BJ (cell line): ENCODE measurements at places on chromosomes 12 and 14. TPM values are rescaled to one million over a fixed set of nuclear protein-coding genes. Genes with fewer than 3 reads are reported as not detected.

- peak; percentile 53 for DNase-seq
Measured at GRCh38 chr14:32457213-32457920, 128.3 kb downstream of the AKAP6 start.

DNA sequence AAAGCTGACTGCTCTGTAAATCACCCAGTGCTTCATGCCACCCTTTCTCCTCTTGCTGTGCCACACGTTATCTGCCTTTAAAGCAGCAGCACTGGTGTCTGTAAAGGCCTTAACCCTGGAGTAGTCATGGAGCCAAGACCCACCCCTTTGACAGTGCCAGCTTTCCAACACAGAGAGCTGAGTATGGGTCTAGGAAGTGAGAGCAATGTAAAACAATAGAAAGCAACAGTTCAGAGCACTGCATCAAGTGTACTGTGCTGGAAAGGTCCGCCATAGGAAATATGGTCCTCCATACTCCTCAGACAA, 139.5 kb downstream of the DAD1 start:
- no peak for DNase-seq

GRCh38 chr14:94961386-94962165, 191.7 kb upstream of the GSC start:
- DNase-seq = no peak

DNA sequence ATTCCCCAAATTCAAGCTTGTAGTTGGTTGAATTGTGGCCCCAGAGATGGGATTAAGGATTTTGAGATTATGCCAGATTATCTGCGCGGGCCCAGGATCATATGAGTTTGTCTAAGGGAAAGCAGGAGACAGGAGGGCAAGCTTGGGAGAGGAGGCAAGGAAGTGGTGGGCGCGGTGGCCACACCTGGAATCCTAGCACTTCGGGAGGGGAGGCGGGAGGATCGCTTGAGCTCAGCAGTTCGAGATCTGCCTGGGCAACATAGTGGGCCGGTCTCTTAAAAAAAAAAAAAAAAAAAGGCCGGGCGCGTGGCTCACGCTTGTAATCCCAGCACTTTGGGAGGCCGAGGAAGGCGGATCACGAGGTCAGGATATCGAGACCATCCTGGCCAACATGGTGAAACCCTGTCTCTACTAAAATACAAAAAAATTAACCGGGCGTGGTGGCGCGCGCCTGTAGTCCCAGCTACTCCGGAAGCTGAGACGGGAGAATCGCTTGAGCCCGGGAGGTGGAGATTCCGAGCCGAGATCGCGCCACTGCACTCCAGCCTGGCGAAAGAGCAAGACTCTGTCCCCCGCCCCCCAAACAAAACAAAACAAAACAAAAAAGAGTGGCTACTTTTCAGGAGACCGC, 881 bp upstream of the PUS1 start:
- DNase-seq = no peak

DNA sequence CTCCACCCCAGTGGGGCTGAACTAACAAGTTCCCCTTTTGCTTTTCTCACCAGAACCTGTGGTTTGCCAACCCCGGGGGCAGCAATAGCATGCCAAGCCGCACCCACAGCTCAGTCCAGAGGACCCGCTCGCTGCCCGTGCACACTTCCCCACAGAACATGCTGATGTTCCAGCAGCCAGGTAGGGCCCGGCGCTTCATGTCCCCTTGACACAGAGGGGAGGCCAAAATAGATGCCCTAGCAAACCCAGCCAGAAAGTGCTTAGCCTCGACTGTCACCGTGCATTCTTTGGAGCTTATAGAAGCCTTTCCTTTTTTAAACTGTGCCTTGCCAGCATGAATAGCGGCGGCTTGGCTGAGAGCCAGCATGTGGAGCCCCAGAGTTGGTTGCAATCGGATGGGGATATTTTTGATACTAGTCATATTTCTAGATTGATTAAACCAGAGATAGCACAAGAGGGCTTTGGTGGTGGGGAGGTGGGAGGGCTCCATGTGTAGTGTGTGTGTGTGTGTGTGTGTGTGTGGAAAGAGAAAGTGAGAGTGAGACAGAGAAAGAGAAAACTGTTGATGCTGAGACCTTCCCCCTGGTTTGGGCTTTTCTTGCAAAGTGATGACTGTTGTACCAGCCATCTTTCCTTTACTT, 126.1 kb downstream of the GCH1 start:
- no peak for DNase-seq

The CIT gene
- 12.8 and 14.5 TPM in 2 replicates for polyA plus RNA-seq

GRCh38 chr14:103380719-103381377, 4.4 kb upstream of the MARK3 start:
- DNase-seq = no peak

- DNase-seq = no peak
Measured at GRCh38 chr14:104298458-104298857, 160.1 kb downstream of the KIF26A start.

DNA sequence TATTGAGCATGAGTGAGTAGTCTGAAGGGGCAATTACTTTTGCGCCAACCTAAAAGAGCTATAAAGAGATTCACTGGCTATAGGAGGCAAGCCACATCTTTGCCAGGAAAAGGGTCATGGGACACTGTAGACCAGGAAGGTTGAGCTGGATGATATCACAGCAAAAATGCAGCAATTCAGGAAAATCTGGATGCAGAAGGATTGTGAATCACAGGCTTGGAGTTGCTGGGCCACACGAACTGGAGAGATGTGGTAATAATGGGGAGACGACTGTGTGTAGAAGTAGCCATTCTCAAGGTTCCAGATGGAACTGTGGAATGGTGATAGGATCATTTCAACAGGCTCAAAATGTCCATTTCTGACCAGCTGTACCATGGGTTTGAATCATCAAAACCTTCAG, 151.4 kb upstream of the DAAM1 start:
- DNase-seq = no peak

The RASAL1 gene
- not detected in 2 replicates for polyA plus RNA-seq

GRCh38 chr12:1277905-1278304, 286.9 kb downstream of the ERC1 start:
- no peak for DNase-seq

DNA sequence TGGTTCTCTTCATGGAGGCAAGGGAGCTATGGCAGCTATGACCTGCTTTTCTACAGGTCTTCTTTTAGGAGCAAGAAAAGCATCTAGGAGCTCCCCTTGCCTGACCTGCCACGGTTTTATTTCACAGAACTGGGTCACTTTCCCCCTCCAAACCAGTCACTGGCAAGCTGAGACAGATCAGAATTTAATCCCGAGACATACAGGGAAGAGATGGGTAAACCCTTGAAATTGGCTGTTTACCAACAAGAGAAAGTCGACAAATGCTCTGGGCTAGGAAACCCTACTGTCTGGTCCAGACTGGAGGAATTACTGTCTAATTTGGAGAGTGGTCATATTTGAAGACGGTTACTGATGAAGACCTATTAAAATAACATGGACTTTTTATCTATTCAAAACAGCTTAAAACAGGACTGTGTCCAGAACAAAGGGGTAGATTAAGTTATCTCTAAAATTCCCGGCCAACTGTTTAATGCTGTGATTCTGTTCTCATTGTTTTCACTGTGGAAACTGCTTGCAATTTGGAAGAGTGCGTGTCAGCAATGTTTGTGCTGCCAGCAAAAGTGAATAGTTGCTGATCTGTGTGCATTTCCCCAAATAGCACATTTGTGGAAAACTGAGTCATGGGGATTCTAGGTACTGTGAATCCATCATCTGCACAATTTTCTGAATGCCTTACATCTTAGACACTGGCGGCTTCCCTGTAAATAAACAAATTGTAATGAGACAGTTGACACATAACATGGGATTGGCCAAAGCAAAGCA, 73.4 kb upstream of the EEA1 start:
- peak; percentile 72 for DNase-seq

DNA sequence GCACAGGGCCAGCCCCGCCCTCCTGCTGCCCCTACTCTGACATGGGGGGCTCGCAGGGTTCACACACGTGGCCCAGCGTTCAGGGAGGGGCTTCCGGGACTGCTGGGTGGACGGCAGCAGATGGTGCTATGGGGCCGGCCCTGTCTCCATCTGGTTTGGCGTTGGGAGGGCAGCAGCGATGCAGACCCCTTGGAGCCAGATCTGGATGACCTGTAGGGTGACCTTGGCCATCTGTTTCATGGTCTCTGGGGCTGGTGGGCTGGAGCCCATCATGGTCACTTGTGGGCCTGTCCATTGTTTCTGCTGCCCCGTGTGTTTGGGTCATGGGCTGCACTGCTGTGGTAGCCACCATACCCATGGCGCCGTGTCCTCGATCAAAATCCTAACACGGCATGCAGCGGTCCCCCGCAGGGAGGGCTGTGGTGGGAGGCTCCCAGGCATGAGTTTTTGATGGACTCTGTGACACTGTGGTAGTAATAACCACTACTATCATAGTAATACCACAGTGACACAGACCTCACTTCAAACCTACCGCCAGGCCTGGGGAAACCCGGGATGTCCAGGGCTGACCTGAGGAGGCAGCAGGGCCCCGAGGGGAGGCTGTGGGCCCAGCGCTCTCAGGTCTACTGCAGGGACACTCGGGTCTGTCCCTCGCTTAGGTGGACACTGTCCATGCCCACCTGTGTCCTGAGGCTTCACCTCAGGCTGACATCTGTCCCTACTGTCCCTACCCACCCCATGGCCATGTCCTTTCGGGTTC, 359.4 kb downstream of the TMEM121 start:
- no peak for DNase-seq

DNA sequence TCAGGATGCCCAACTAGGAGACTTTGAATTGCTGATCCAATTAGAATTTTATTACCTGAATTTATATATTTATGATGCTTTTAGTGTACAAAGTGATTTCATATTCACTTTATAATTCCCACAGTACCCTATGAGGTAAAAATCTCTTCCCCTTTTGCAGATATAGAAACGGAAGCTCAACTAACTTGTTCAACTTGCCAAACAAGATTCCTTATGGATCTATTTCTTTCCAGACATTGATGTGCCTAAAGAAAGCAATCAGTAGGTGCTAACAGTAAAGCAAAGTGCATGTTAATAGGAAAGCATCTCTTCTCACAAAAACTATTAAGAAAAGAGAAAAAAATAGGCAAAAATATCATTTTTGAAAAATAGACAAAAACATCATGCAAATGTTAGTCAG, 65.9 kb upstream of the PPP1R12A start:
- no peak for DNase-seq

The PUS1 gene
- 15.7 and 21.2 TPM in 2 replicates for polyA plus RNA-seq

- DNase-seq = peak; percentile 95
Measured at GRCh38 chr14:92540472-92541048, 27.0 kb downstream of the RIN3 start.

- DNase-seq = peak; percentile 15
Measured at GRCh38 chr12:94618995-94619695, 31.2 kb downstream of the TMCC3 start.

GRCh38 chr12:131499160-131499863, 211.6 kb upstream of the SFSWAP start:
- no peak for DNase-seq

DNA sequence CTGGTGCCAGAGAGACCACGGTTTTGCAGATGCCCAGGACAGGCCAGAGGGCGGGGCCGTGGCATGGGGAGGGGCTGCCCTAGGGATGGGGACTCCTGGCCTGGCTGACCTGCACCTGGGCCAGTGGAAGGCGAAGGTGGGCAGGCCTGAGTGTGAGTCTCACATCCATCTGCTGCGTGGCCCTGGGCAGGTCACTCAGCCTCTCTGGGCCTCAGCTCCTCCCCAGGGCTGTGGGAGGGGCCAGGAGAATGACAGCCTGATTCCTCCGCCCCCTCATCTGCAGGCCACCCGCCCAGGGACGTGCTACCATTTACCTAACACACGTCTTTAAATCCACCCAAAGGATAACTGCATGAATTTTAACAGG, 90.9 kb downstream of the GALNT9 start:
- no peak for DNase-seq

DNA sequence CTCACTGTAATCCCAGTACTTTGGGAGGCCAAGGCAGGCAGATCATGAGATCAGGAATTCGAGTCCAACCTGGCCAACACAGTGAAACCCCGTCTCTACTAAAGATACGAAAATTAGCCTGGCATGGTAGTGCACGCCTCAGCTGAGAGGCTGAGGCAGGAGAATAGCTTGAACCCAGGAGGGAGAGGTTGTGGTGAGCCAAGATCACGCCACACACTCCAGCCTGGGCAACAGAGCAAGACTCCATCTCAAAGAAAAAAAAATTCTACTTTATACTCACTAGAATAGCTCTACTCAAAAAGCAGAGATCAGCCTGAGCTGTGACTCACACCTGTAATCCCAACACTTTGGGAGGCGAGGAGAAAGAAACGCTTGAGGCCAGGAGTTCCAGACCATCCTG, 17.1 kb downstream of the NUMB start:
- no peak for DNase-seq

The KLHL33 gene
- polyA plus RNA-seq = 0.12 and 0.22 TPM in 2 replicates

DNA sequence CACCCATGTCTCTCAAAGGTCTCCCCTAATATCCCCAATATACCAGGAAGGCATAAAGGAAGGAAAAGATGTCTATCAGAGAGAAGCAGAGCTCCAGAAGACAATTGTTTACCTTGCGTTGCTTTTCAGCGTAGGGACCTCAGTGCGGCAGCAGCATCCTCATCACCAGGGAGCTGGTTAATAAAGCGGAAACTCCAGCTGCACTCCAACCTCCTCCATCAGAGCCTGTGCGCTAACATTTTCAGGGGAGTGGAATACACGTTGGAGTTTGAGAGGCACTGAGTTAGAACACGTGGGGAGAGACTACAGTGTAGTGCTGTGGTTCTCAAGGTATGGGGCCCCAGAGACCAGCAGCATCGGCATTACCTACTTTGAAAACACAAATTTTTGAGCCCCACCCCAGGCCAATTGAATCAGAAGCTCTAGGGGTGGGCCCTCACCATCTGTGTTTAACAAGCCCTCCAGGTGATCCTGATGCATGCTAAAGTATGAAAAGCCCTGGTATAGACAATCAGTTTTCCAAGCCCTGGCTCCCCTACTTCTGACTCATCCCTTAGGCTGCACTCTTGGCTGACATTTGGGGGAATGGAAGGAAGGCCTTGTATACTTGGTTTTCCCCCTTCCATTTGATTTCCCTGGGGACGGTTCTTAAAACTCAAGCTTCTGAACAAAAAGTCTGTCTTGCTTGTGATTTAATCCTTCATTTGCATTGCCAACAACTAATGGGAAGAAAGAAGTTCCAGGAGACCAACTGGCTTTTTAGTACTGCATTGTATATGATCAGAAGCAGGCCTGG, 419.0 kb upstream of the CCDC196 start:
- DNase-seq = no peak

- DNase-seq = no peak
Measured at GRCh38 chr12:106106892-106107291, 31.9 kb downstream of the NUAK1 start.

GRCh38 chr14:75413013-75413412, 14.8 kb upstream of the JDP2 start:
- no peak for DNase-seq

GRCh38 chr14:50060871-50061663, 55.3 kb downstream of the VCPKMT start:
- DNase-seq = peak; percentile 76
